CD4-positive, alpha-beta T cell treated with Interleukin-21 for 1 hour (primary cell): ENCODE measurements at places on chromosomes 13 and 19.

GRCh38 chr19:3274942-3275582 is 50.6 kb downstream of the CELF5 start:
- peak; percentile 38 for DNase-seq

- DNase-seq: no peak
Observed at GRCh38 chr13:50390503-50391248, 375.4 kb downstream of the KCNRG start.

GRCh38 chr19:7888145-7888825 is at the start of gene LRRC8E:
LRRC8E (plus strand) TSS chr19:7888510; CDS start chr19:7895604, 7,094 bp downstream.
- DNase-seq: no peak

DNA sequence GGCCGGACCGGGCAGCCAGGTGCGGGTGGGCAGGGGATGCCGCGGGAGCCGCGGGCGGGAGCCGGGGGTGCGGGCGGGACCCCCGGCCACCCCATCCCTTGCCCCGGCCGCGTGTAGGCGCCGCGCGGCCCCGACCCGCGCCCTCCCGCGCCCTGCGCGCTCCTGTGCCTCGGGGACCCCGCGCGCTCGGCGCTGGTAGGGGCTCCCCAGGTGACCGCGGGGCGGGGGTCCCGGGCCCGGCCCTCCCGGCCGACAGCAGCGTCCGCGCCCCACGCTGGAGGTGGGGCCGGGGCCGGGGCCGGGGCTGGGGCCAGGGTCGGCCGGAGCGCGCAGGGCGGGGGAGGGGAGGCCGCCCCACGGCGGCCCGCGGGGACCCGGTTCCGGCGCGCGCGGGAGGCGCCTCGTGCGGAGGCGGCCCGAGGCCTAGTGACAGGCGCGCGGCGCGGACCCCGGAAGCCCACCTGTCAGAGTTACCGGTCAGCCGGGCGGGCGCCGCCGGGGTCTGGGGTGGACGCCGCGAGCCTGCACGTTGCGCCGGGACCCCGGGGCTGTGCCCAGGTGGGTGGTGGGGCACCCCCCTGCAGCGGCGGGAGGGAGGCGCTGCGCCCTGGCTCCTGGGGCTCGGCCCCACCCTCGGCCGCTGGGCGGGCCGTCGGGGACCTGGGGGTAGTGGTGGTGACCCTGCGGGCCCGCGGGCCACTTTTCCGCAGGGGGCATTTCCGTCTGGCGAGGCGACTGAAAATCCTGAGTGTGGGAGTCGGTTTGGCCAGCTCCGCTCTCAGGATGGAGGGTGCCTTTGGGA is 518 bp downstream of the TFDP1 start:
- no peak for DNase-seq

- no peak for DNase-seq
Observed at GRCh38 chr19:5352229-5352763, 11.7 kb upstream of the PTPRS start.

DNA sequence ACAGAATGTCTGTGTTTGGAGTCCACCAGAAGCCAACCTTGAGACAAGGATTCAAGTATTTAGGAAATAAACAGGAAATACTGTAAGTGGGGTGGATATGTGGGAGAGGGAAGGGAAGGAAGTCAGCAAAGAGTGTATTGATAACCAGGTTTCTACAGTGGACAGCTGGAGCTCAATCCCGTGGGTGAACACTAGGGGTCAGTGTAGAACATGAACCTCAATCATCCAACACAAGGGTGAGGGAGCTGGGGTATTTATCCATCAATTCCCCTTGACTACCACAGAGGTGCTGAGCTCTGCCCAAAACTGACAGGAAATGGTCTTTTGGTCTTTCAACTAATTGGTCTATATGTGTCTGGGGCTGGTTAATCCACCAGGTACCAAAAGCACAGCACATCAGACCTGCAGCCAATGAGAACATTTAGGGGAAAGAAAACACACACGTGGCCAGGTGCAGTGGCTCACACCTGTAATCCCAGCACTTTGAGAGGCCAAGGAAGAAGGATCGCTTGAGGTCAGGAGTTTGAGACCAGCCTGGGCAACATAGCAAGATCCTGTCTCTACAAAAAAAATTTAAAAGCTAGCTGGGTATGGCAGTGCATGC is 5.6 kb upstream of the SYDE1 start:
- peak; percentile 58 for DNase-seq

- DNase-seq: no peak
Observed at GRCh38 chr19:3186160-3186688, 494 bp downstream of the NCLN start.

- no peak for DNase-seq
Observed at GRCh38 chr13:48954081-48954480, 21.6 kb upstream of the FNDC3A start.
